ENCODE measurements at places on chromosomes 11 and 22. TPM values are rescaled to one million over a fixed set of nuclear protein-coding genes. Genes with fewer than 3 reads are reported as not detected.

Gene BTBD18
- total RNA-seq, result not detected

Gene NRGN
- 0.20 TPM for total RNA-seq

Gene FHIP1B
- 5.4 TPM for total RNA-seq

Gene OR8I2
- not detected for total RNA-seq

Gene TMEM151A
- total RNA-seq, result not detected

Gene CRYBB3
- total RNA-seq, result under 0.01 TPM

Gene MAJIN
- not detected for total RNA-seq

Gene SCYL1
- total RNA-seq, result 46.6 TPM

Gene NAALADL1
- 12.3 TPM for total RNA-seq

Gene C11orf87
- not detected for total RNA-seq

Gene SLC22A9
- total RNA-seq, result not detected

Gene FGF3
- not detected for total RNA-seq

Gene NAA40
- total RNA-seq, result 8.3 TPM

Gene YPEL4
- total RNA-seq, result under 0.01 TPM

Gene UBASH3B
- total RNA-seq, result 3.4 TPM

Gene CEP164
- total RNA-seq, result 13.3 TPM

Gene CCDC90B
- total RNA-seq, result 58.5 TPM

Gene SEZ6L
- not detected for total RNA-seq

Gene EFCAB6
- 0.22 TPM for total RNA-seq

Gene GPHA2
- not detected for total RNA-seq

Gene KCNC1
- total RNA-seq, result not detected

Gene CHRM1
- total RNA-seq, result not detected
